ENCODE measurements at places on chromosomes 7 and 10. TPM values are rescaled to one million over a fixed set of nuclear protein-coding genes. Genes with fewer than 3 reads are reported as not detected.

DNA sequence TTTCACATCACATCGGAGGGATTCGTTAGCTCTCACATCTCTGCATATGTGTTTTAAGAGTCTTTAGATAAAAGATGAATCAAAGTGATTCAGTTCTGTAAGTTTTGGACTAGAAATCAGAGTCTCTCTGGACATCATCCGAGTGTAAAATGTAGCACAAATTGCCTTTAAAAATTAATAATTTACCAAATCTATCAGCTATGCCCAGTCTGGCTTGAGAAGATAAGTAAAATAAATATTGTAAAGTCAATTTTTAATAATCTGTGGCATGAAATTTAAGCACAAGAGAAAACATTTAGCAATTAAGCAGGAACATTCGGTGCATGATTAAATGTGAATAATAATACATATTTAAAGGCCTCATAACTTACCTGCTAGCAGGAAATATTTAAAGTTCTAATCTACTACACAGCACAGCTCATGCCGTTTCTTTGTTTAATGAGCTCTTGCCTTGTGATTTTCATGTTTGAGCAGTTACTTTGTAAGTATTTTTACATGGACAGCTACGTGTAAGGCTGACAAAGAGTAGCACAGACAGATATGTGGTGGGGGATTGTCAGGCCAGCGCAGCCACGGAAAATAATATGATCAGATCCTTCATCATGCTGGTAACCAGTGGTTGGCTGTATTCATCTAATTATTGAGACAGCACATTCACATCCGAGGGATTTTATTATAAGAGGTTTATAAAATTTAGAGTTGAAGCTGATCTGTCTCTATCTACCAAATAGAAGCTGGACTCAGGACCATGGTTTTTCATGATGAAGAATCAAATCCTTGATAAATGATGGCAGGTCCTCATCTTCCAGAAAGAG is 317.3 kb downstream of the ADARB2 start:
- peaks cover 12% of the 10 kb centered on the region for H3K36me3 ChIP-seq
- peaks cover 18% of the 10 kb centered on the region for H3K4me1 ChIP-seq
- DNase-seq, result no peak
- peaks cover 2% of the 10 kb centered on the region for H3K27me3 ChIP-seq

- peaks cover 2% of the 10 kb centered on the region for H3K27me3 ChIP-seq
- H3K36me3 ChIP-seq, result peaks cover 4% of the 10 kb centered on the region
- DNase-seq, result peak; percentile 62
- H3K4me3 ChIP-seq, result no peak overlapping the region
- no peak overlapping the region for H3K27ac ChIP-seq
These were observed 11.9 kb downstream of the FLNC start for GRCh38 chr7:128841921-128842673.

DNA sequence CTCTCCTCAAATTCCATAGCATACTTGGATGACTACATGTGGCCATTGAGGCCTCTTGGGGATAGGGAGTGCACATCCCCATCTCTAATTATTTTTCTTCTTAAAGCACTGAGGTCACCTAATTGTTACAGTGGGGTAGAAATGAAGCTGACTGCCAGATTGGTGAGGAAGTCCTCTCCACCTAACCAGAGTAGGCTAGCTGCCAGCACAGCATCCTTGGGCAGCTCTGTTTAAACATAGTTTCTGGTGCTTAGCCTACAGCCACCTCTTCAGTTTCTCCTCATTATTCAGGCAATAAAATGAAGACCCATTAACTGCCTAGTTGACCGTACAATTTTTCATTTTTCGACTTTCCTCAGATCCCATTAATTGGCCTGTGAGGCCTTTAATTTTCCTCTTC is 104.6 kb downstream of the MLLT10 start:
- H3K27ac ChIP-seq, result no peak overlapping the region
- H3K4me1 ChIP-seq, result peaks cover 11% of the 10 kb centered on the region
- no peak for DNase-seq
- H3K27me3 ChIP-seq, result no peaks in the 10 kb centered on the region
- H3K36me3 ChIP-seq, result no peaks in the 10 kb centered on the region
- no peak overlapping the region for H3K4me3 ChIP-seq

GRCh38 chr10:86804805-86805204 is 48.4 kb downstream of the BMPR1A start:
- no peak overlapping the region for H3K4me3 ChIP-seq
- DNase-seq, result no peak
- no peaks in the 10 kb centered on the region for H3K36me3 ChIP-seq
- H3K4me1 ChIP-seq, result peaks cover 9% of the 10 kb centered on the region

GRCh38 chr7:134823400-134823799 is 44.0 kb downstream of the CALD1 start:
- H3K4me3 ChIP-seq, result no peak overlapping the region
- H3K4me1 ChIP-seq, result no peaks in the 10 kb centered on the region
- H3K27me3 ChIP-seq, result no peaks in the 10 kb centered on the region
- no peaks in the 10 kb centered on the region for H3K36me3 ChIP-seq

- peaks cover 4% of the 10 kb centered on the region for H3K27me3 ChIP-seq
- no peak for DNase-seq
- peaks cover 20% of the 10 kb centered on the region for H3K4me1 ChIP-seq
- no peaks in the 10 kb centered on the region for H3K36me3 ChIP-seq
These were observed 78.7 kb upstream of the C1GALT1 start for GRCh38 chr7:7103343-7104313.

DNA sequence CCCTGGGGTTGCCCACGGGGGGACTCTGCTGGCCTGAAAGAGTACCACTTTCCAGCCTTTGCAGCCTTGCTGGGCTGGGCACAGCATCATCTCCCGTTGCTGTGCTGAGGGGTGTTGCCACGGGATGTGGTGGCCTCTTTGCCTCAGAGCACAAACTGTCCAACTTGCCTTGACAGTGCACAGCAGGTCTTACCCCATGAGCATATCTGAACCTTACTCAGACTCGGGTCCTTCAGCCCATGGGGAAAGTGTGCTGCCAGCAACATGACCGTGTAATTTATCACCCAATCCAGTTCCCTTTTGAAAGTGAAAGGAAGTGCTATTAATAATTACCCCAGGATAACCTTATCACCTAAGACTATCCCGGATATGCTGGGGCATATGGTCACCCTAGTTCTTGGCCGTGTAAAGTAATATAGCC is 46.8 kb downstream of the TBXAS1 start:
- H3K36me3 ChIP-seq, result no peaks in the 10 kb centered on the region
- DNase-seq, result no peak
- H3K27ac ChIP-seq, result no peak overlapping the region
- H3K27me3 ChIP-seq, result no peaks in the 10 kb centered on the region
- H3K4me3 ChIP-seq, result no peak overlapping the region

GRCh38 chr7:30252885-30253795 is 31.3 kb upstream of the ZNRF2 start:
- no peak for DNase-seq
- H3K4me3 ChIP-seq, result no peak overlapping the region
- H3K36me3 ChIP-seq, result no peaks in the 10 kb centered on the region
- H3K4me1 ChIP-seq, result peaks cover 1% of the 10 kb centered on the region

GRCh38 chr7:102008535-102009262 is 191.3 kb downstream of the CUX1 start:
- H3K27ac ChIP-seq, result no peak overlapping the region
- peaks cover 11% of the 10 kb centered on the region for H3K4me1 ChIP-seq
- no peak for DNase-seq
- no peaks in the 10 kb centered on the region for H3K36me3 ChIP-seq
- no peak overlapping the region for H3K4me3 ChIP-seq

- DNase-seq, result no peak
- H3K4me3 ChIP-seq, result no peak overlapping the region
- peaks cover 2% of the 10 kb centered on the region for H3K4me1 ChIP-seq
- no peak overlapping the region for H3K27ac ChIP-seq
- no peaks in the 10 kb centered on the region for H3K27me3 ChIP-seq
These were observed 59.2 kb upstream of the MTPN start for GRCh38 chr7:136036336-136036735.

Gene COBL
- total RNA-seq, result 3.3 TPM
